ENCODE measurements at places on chromosomes 16 and 17. TPM values are rescaled to one million over a fixed set of nuclear protein-coding genes. Genes with fewer than 3 reads are reported as not detected.

Gene MED31
- total RNA-seq: 12.2 TPM

Gene ZMYND15
- 0.08 TPM for total RNA-seq

Gene KRT13
- not detected for total RNA-seq

DNA sequence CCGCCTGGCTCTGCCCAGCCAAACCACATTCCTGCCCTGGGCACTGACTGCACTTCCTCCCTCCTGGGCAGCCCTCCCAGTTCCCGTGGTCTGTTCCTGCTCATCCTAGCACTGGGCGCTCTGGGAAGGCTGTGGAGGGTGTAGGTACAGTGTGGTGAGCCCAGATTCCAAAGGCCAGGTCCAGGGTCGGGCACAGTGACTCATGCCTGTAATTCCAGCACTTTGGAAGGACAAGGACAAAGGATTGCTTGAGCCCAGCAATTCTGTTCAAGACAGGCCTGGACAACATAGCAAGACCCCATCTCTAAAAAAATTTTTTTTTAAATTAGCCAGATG, 30.6 kb downstream of the C16orf74 start:
- DNase-seq: no peak

GRCh38 chr16:24139282-24139681, 116.9 kb upstream of the CACNG3 start:
- DNase-seq: no peak

- no peak for DNase-seq
Observed at GRCh38 chr17:76925441-76925891, 57.3 kb downstream of the MGAT5B start.
